MG63 (cell line): ENCODE measurements at places on chromosomes 1 and 21. TPM values are rescaled to one million over a fixed set of nuclear protein-coding genes. Genes with fewer than 3 reads are reported as not detected.

CD247 gene
- total RNA-seq, result 2.5 TPM in 1 of 2 replicates, not detected in the other

KCNQ4 gene
- not detected in 2 replicates for total RNA-seq

APCS gene
- not detected in 2 replicates for total RNA-seq

DNA sequence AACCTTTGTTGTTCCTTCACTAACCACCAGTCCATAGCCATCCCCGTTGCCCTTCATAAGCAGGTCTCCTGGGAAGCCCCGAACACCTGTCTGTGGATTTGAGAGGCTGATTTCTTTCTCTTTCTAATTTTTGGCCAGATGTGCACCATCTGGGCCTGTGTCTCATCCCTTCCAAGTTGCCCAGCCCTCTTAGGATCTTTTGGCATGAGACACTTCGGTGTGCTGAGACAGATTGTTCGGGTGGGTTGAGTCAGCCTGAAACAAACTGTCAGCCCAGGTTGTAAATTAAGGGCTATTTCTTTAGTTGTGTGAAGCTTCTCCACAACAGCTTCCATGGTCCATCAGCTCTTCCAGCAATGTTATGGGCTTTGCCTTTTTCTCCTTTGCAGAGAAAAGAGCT, 1.4 kb upstream of the DNAJC11 start:
- DNase-seq, result peak; percentile 28

GRCh38 chr1:3420218-3420951, 34.1 kb upstream of the ARHGEF16 start:
- no peak for DNase-seq

- DNase-seq, result no peak
These were observed 105.5 kb downstream of the NRIP1 start for GRCh38 chr21:14959343-14959742.

DNA sequence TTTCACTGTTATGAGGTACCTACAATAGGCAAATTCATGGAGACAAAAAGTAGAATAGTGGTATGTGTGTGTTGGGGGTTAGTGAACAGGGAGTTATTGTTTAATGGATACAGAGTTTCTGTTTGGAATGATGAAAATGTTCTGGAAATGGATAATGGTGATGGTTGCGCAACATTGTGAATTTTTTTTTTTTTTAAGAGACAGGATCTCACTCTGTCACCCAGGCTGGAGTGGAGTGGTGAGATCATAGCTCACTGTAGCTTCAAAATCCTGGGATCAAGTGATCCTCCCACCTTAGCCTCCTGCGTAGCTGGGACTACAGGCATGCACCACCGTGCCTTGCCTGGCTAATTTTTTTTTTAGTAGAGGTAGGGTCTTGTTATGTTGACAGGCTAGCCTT, 34.5 kb upstream of the TRABD2B start:
- DNase-seq, result no peak

DNA sequence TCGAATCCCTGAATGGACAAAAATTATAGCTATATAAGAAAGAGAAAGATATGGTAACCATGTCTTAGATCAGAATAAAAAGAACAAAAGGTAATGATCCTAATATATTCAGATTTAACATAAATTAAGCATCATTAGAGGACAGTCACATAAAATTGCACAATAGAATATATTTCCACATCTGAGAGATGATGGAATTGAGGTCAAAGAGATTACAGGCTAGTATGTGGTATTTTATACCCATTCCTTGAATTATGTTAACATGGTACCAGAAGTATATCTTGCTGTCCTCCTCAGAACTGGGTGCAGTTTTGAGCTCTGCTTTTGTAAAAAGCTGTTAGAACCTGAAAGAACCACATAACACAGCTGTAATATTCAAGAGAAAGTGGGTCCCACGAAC, 245.6 kb upstream of the HOOK1 start:
- DNase-seq, result no peak

- peak; percentile 81 for DNase-seq
These were observed 49.6 kb downstream of the HSF2BP start for GRCh38 chr21:43609501-43610340.

DNA sequence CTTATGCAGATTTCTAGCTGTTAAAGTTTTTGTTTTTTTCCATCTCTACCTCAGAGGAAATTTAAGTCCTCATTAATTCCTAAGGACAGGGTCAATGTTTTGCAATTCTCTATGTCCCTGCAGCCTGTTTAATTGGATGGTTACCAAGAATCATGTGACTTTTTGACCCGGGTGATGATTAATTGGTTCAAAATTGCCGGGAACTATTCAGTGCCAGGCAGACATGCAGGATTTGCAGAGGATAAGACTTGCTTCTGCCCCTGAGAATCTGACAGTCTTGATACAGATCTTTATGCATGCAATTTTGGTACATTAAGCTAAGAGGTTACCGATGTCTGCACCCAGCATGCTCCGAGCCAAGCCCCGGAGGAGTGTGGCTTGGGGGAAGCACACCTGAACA, 87.9 kb downstream of the PLPP3 start:
- no peak for DNase-seq

OR10J5 gene
- not detected in 2 replicates for total RNA-seq

DNA sequence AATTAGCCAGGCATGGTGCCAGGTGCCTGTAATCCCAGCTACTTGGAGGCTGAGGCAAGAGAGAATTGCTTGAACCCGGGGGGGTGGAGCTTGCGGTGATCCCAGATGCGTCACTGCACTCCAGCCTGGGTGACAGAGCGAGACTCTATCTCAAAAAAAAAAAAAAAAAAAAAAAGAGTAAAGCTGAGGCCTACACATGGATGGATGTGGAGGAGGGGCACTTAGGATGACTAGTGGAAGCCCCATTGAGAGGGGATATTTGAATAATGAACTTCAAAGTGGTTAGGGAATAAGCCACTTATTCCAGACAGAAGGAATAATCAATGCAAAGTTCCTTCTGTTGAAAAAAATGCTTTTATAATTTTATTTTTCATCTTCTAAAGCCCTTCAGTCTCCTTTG, 51.4 kb downstream of the PTBP2 start:
- no peak for DNase-seq

- no peak for DNase-seq
These were observed 274.8 kb upstream of the RUNX1 start for GRCh38 chr21:35323947-35324346.

DNA sequence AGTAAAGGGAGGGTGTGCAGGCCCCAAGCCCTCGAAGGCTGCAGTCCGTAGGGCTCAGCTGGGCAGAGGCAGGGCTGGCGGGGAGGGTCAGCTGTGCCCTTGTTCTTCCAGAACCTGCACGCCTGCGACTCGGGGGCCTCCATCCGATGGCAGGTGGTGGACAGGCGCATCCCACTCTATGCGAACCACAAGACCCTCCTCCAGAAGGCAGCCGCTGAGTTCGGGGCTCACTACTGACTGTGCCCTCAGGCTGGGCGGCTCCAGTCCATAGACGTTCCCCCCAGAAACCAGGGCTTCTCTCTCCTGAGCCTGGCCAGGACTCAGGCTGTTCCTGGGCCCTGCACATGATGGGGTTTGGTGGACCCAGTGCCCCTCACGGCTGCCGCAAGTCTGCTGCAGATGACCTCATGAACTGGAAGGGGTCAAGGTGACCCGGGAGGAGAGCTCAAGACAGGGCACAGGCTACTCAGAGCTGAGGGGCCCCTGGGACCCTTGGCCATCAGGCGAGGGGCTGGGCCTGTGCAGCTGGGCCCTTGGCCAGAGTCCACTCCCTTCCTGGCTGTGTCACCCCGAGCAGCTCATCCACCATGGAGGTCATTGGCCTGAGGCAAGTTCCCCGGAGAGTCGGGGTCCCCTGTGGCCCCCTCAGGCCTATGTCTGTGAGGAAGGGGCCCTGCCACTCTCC, 13.6 kb upstream of the LRRC3 start:
- DNase-seq, result no peak

DNA sequence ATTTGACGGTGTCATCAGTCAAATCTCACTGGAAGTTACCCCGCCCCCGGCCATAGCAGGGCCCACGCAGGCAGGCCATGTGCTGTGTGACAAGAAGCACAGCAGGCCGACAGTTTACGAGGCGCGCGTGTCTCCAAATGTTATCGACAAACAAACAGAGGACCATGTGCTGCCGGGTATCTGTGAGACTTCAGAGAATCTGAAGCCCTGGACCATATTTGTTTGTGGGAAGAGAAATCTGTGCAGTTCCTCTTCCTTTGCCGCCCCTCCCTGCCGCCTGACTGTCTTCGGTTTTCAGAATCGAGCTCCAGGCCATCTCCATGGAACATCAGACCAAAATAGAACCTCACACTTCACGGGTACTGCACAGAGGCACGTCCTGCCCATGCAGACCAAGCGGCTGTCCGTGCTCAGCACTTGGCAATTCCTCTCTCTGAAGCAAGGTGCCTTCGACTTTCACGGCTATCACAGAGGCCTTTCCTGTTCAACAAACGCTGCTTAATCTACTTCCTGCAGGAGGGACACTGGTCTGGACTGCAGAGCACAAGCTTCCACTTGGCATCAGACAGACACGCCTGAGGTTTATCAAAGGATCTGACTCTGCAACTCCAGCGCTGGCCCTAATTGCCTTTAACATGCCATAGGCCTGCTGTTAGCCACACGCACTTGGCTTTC, 135.7 kb upstream of the KRTAP19-8 start:
- DNase-seq, result peak; percentile 18

DNA sequence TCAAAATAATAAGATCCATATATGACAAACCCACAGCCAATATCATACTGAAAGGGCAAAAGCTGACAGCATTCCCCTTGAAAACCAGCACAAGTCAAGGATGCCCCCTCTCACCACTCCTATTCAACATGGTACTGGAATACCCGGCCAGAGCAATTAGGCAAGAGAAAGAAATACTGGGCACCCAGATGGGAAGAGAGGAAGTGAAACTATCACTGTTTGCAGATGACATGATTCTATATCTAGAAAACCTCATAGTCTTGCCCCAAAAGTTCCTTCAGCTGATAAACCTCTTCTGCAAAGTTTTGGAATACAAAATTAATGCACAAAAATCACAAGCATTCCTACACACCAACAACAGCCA, 442.7 kb downstream of the PTBP2 start:
- no peak for DNase-seq

IRF6 gene
- not detected in 2 replicates for total RNA-seq

CRP gene
- total RNA-seq, result not detected in 2 replicates

LRRC7 gene
- total RNA-seq, result not detected in 2 replicates

OR10J1 gene
- not detected in 2 replicates for total RNA-seq

- no peak for DNase-seq
These were observed 64.6 kb upstream of the WDR26 start for GRCh38 chr1:224499204-224499603.

GRCh38 chr1:25914074-25914995, 8.1 kb upstream of the STMN1 start:
- peak; percentile 53 for DNase-seq

CR1L gene
- total RNA-seq, result not detected in 2 replicates

DNA sequence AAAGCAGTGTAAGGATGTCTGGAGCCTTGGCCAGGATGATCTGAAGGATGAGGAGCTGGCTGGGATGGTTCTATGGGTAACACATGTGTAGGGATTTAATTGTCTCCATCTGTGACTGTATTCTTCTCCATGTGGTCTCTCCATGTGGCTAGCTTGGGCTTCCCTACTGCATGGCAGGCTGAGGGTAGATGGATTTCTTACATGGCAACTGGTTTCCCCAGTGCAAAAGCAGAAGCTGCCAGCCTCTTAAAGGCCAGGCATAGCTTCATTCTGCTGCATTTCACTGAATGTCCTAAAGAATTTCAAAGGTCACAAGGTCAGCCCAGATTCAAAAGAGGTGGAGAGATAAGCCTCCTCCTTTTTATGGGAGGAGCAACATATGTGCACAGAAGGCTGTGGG, 61.7 kb downstream of the XCL2 start:
- no peak for DNase-seq

GRCh38 chr1:100387657-100388350, 35.5 kb downstream of the CDC14A start:
- no peak for DNase-seq

DNA sequence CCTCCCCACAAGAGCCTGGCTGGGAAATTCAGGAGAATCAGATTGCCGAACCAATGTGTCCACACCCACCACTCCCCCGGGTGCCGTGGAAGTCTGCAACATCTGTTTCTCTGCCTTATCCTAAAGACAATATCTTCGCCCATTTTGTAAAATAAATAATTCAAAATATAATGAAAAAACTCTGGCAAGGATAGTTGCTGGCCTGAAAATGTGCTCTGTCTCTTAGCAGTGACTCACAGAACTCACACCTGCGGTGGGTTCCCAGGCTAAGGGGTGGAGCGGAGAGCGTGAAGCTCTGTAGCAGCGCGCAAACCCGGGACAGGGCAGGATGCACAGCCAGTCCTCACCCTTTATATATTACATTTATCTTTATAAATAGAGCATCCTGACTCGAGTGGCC, 99.9 kb downstream of the COLGALT2 start:
- DNase-seq, result no peak

FCMR gene
- 0.36 TPM in 1 of 2 replicates, not detected in the other for total RNA-seq

GRCh38 chr1:231638647-231639046, 12.1 kb downstream of the DISC1 start:
- DNase-seq, result no peak

SLFNL1 gene
- not detected in 2 replicates for total RNA-seq
